ENCODE measurements at places on chromosomes 5 and 9. TPM values are rescaled to one million over a fixed set of nuclear protein-coding genes. Genes with fewer than 3 reads are reported as not detected.

Gene PCDHAC2
- total RNA-seq, result 4.4 TPM

Gene PTCH1
- 1.6 TPM for total RNA-seq

Gene TAF1L
- not detected for total RNA-seq

Gene ZNF454
- not detected for total RNA-seq

Gene PCDHGC3
- total RNA-seq, result 6.5 TPM

Gene FBXL7
- total RNA-seq, result 1.8 TPM

Gene PDE6A
- total RNA-seq, result 0.25 TPM

Gene FNIP1
- 11.1 TPM for total RNA-seq

Gene LECT2
- not detected for total RNA-seq

Gene IFNA17
- not detected for total RNA-seq

Gene RNF183
- not detected for total RNA-seq

Gene TCF7
- total RNA-seq, result 11.3 TPM

Gene RASGRF2
- 1.6 TPM for total RNA-seq

Gene IFNA2
- total RNA-seq, result not detected

Gene DBH
- total RNA-seq, result not detected

Gene ACOT12
- total RNA-seq, result not detected

Gene PANK3
- 11.8 TPM for total RNA-seq

Gene EXD3
- total RNA-seq, result 6.1 TPM

Gene PCDHGB4
- total RNA-seq, result 0.79 TPM

Gene PELO
- total RNA-seq, result 19.9 TPM

Gene OTULINL
- total RNA-seq, result 15.9 TPM

Gene WNT8A
- total RNA-seq, result not detected

Gene SMC5
- 15.5 TPM for total RNA-seq

Gene RAI14
- 58.8 TPM for total RNA-seq

Gene PCDHGA8
- total RNA-seq, result 0.07 TPM

Gene TENT4A
- total RNA-seq, result 20.3 TPM

Gene NUTM2G
- not detected for total RNA-seq

Gene IL4
- total RNA-seq, result not detected

Gene SLC4A9
- 0.09 TPM for total RNA-seq

Gene GARIN3
- total RNA-seq, result not detected

Gene PCDHB10
- total RNA-seq, result not detected

Gene PITX1
- total RNA-seq, result 31.0 TPM

Gene SLC6A19
- total RNA-seq, result 0.08 TPM

Gene DOK3
- total RNA-seq, result 4.3 TPM

Gene DND1
- 0.64 TPM for total RNA-seq

Gene DOLPP1
- total RNA-seq, result 16.6 TPM

Gene SH3TC2
- 0.73 TPM for total RNA-seq

Gene CCNO
- total RNA-seq, result 8.3 TPM

Gene PFN3
- not detected for total RNA-seq

Gene TRPM3
- total RNA-seq, result not detected

Gene BARHL1
- not detected for total RNA-seq

Gene IQGAP2
- total RNA-seq, result 2.1 TPM

Gene ZNF782
- total RNA-seq, result 1.9 TPM

Gene CCDC183
- 0.15 TPM for total RNA-seq

Gene PLAC8L1
- 0.26 TPM for total RNA-seq

Gene CCNI2
- total RNA-seq, result not detected

Gene CARD9
- total RNA-seq, result 1.5 TPM

Gene SECISBP2
- total RNA-seq, result 19.8 TPM

Gene PRRX2
- 11.3 TPM for total RNA-seq

Gene SLC36A2
- total RNA-seq, result not detected

Gene PCDHA11
- 0.96 TPM for total RNA-seq

Gene PNPLA7
- 0.81 TPM for total RNA-seq

Gene ALDOB
- not detected for total RNA-seq

Gene ISL1
- 0.14 TPM for total RNA-seq

Gene PCDHB15
- total RNA-seq, result 0.05 TPM

Gene ZNF483
- 0.54 TPM for total RNA-seq

Gene SYNPO
- 29.9 TPM for total RNA-seq

Gene KIAA1958
- total RNA-seq, result 2.1 TPM

Gene TMOD1
- total RNA-seq, result 2.4 TPM

Gene GFPT2
- total RNA-seq, result 77.2 TPM
